ENCODE measurements at places on chromosomes 16 and 17.

DNA sequence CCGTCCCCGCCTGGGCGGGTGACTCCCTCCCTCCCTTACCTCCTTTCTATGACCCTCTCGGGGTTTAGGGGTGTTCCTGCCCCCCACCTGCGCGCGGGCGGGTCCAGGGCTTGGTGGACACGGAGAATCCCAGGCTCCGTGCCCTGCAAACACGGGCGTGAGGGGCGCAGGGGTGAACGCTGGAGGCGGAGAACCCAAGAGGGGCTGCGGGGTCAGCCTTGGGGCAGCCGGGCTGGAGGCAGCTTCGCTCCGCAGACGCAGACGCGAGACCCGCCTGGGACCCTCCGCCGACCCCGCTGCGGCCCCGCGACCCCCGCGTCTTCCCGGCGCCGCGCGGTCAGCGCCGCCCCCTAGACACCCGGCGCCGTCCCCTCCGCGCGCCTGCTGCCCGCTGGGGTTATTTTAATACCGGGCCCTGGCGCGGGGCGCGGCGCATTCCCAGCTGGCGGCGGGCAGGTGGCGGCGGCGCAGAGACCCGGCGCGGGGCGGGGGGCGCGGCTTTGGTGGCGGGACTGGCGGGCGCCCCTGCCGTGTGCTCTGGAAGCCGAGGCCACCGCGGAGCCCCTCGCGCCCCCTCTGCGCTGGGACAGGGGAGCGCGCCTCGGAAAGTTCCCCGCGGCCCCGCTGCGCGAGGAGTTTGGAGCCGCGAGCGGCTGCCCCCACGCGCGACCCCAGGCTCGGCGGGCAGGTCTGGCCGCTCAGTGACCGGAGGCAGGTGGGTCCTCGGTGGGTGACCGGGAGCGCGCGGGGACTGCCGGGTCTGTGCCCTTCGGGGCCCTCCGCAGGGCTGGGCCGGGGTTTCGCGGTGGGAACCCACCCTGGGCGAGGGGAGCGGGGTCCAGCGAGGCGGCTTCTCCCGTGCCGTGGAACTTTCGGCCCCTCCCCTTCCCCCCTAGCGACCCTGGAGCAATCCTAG is at the start of gene UTS2R:
Gene UTS2R (plus strand): TSS at position 433 of the 916 bp plus-strand sequence. CDS start 2,560 bp downstream, outside the sequence.
- no peak for DNase-seq

DNA sequence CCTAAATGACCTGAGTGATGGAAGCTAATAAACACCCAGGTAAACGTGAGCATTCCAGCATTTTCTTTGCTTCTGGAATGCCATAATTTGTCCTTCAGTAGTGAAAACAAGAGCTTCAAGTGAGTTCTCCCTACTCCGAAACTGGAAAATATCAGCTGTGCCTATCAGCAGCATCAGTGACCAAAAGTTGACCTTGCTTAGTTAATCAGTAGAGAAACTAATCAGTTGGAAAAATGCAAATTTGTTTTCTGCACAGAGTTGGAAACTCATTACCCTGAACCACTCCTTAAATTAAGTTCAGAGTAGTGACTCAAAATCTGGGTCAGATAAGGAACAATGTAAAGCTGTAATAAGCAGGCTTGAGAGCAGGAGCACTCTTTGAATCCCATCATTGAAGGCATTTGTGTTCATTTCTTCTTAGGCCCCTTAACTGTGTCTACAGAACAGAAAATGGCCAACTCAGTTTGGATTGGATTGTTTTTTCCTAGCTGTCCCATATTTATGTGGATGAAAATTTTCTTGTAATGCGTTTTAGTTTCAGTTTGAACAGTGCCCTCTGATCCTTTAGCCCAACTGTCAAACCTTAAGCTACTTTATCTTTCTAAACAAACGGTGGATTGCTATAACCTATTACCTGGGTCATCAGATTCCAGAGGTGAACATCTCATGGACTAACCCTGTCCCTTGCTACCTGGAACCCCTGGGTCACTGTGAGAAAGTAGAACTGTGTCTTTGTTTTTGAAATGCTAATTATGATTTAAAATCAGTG is 290.4 kb downstream of the TOX3 start:
- DNase-seq: no peak

DNA sequence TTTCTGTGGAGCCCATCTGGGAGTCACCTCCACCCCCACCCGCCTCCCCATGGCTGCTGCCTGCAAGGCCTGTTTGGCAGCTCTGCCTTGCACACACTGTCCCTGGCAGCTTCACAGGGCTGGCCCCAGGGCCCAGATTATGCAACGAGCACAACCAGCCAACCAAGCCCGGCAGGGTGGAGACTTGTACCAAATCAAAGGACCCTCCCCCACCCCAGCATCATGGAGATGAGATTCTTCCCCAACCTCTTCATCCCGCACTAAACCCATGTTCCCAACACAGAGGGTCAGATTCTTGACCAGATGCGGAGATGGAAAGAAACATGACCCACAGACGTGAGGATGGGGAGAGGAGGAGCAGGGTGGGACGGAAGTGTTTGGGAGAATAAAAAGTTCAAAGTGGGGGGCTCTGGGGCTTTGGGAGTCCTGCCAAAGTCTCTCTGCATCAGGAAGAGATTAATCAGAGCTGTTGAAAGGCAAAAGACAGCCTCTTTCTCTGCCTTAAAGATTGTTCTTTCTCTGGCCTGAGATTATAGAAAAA is 3.8 kb downstream of the SMARCD2 start:
- DNase-seq: peak; percentile 74

DNA sequence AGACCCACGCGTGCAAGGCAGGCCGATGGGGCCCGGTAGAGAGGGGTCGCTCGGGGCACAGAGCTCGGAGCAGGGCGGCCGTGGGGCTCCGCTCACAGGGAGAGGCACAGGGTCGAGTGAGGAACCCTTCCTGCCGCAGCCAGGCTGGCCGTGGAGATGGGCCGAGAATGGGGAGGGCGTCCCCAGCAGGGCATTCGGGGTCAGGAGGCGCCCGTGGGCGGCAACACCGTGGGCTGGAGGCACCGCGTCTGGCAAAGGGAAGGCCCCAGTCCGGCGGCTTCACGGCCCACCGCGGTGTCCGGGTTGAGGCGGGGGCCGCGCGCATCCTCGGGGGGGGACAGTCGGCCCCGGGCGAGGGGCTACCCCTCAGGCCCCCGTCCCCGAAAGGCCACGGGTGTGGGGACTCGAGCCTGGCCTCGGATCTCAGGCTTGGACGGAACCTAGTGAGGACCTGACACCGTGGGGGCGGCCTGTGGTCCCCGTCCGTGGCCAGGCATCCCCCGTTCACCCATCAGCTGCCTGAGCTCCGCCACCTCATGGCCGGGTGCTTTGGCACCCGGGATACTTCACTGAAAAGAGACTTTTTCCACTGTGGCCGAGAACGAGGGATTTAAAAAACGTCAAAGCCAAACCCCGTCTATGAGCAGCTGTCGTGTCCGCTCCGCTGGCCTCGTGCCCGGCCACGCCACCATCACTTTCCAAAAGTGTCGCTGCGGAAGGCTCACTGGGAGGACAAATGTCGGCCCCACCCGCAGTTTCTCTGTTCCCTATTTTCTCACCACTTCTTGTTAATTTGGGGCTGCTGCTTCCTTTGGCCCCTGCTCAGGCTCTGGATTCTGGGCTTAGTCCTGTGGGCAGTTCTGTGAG is 73.6 kb downstream of the METRNL start:
- no peak for DNase-seq

GRCh38 chr16:66905633-66906539 is 12.8 kb downstream of the CDH16 start:
- DNase-seq: peak; percentile 61

DNA sequence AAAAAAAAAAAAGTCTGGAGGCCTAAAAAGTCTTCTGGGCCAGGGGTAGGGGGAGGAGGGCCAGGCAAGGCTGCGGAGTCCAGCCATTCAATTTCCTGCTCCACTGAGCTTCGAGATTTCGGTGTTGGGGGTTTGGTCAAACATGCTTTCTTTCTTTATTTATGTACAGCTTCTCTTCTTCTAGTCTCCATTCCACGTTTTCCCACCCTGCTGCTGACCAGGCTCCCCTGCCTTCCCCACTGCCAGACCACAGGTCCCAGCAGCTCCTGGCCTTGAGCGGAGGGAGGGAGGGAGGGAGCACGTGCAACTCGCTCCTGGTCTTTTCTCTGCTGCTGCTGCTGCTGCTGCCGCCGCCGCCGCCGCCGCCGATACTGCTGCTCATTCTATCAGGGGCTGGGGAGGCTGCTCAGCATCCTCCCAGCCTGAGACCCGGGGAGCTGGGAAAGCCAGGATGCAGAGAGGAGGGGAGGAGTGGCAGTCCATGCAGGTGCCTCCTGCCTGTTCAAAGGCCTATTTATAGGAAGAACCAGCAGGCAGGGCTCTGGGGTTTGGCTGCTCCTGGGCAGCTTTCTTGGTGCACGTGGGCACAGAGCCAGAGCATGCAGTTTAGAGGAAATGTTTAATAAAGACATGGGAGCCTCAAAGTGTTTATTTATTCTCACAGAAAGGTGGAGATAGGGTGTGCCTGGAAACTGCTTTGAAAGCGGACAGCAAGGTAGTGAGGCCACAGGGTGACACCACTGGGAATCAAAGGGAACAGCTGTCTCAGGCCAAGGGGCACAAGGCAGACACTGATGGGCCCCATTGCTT is 23.4 kb upstream of the ZFHX3 start:
- no peak for DNase-seq

- no peak for DNase-seq
Observed at GRCh38 chr17:13784434-13785095, 182.8 kb upstream of the HS3ST3A1 start.

DNA sequence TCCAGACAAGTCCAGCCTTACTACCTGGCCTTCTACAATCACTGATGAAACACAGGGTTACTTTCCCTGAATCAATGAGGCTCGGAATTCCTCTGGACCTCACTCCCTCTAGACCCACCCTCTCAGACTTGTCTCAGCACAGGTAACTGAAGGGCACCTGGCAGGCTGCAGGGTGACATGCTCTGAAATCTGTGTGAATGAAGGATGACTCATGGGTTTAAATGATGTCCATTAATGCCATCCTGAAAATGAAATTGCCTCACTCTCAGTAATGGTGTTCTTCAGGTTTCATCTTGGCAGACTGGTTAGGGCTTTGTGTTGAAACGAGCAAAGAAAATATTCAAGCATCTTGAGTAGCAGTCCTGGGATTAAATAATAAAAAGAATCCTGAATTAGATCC is 134.4 kb downstream of the MAF start:
- DNase-seq: peak; percentile 77

Measured in bronchial epithelial cell (primary cell).